ENCODE measurements at places on chromosomes 12 and 14.

DNA sequence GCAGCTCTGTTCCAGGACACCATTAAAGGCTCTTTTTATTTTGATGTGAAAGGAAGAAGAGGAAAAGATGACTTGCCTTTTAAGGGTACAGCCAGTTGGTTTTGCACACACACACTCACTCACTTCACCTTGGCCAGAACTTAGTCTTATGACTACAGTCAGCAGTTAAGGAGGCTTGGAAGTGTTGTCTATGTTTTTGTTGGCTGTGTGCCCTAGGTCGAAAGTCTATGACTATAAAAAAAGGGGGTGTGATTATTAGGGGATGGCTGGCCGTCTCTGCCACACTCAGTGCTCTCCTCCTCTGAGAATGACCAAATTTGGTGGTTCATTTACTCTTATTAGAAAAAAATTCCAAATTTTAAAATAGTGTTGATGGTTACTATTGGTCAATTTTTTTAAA, 139.5 kb upstream of the OTX2 start:
- DNase-seq = no peak

DNA sequence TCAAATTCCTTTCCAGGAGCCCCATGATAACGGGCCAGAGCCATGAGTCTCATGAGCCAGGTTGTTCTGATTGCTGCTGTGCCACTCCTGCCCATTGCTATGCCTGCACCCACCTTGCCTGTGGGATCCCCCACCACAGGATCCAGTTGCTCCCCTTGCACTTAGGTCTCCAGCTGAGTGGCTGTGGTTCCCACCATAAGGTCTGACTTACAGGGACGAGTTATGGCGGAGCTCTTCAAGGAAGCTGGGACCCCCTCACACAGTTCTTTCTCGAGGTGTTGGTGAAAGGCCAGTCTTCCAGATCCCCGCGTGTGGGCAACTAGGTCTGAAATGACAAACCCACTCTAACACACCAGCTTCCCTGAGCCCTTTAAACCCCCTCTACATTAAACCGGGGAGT, 111.9 kb upstream of the C14orf180 start:
- DNase-seq = no peak

DNA sequence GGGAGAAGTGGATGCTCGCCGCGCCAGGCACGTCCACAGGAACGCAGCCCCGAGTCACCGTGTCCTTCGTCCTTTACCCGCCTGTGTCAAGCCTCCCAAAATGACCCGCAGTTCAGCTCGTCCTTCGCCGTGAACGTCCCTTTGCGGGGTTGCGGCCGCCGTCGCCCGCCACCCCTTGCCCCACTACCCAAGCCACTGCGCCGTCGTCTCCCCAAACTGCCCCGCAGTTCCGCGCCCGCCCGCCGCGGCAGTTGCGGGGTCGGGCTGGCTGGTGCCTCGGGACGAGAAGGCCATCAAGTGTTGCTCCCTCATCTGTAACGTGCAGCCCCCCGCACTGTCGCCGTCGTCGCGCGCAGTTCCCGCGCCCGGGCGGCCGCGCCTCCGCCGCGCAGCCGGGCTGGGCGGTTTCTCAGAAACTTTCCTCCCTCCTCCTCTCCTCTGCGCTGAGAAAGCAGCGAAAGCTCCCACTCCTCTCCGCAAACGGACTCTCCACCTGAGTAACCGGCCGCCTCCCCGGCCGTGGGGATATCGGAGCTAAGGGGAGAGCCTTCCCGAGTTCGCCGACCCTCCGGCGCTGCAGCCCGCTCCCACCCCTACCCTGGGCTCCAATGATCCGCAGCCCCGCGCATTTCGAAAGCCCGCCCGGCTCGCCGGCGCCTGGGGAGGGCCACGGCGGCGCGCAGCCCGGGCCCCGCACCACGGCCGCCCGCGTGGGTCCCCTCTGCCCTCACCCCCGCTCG, 6.7 kb downstream of the CDKN1B start:
- DNase-seq = no peak

DNA sequence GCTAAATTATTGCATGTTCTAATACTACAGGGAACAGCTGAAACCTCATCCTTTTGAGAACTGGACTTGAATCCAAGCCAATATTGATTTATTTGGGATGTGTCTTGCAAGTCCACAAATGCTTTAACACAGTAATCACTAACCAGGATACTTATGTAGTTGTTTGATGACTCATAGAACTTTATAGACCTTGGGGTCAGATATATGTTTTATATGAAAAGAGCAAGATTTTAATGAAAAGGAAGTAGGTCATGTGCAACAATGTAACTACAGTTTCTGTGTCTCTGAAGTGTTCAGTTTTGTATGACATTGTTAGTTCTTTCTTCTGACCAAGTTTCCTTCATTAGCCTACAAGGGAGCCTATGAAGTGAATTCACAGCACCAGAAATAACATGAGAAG, 352.0 kb downstream of the ZFP36L1 start:
- no peak for DNase-seq

- DNase-seq = no peak
Observed at GRCh38 chr12:32476446-32476845, 77.1 kb downstream of the FGD4 start.

DNA sequence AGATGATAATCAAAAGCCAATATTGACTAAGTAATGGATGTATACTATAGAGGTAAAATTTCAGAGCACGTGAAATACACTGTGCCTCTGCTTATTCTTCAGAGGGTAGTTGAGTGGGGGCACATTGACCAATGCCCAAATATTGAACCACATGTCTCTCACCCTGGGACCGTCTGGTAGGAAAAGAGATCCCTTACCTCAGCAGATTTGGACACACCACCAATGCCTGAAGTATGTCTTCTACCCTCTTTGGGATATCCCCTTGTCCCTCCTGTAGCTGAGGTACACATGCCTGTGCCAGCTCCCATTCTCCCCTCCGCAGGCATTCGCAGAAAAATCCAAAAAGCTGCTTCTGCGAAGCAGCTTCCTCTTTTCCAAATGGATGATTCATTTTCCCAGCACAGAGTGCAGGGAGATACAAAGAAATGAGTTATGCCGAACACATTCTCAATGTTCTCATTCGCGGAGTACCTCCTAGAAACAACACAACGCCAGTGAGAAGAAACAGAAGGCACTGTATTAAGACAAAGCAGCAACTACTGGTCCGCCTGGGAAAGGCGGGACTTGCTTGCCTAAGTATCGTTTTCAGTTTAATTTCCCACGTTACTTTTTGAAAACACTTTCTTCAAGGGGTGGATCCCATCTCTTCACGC, 691 bp downstream of the ZFYVE26 start:
- peak; percentile 8 for DNase-seq

DNA sequence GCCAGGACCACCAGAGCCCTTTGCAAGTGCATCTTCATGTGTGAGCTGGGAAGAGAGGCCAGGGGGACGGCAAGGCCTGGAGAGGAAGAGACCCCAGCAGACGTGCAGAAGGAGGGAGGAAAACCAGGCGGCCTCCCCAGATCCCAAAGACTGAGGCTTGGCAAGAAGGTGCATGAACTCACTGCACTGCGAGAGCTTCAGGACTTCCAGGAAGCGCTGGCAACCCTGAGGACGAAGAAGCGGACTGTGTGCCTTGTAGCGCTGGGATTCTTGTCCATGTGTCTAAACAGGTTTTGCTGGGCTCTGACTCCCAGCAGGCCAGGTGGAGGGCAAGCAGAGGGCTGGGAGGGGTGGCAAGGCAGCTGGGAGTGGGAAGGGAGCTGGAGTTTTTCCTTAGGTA, 939 bp downstream of the TGFB3 start:
- DNase-seq = peak; percentile 26

DNA sequence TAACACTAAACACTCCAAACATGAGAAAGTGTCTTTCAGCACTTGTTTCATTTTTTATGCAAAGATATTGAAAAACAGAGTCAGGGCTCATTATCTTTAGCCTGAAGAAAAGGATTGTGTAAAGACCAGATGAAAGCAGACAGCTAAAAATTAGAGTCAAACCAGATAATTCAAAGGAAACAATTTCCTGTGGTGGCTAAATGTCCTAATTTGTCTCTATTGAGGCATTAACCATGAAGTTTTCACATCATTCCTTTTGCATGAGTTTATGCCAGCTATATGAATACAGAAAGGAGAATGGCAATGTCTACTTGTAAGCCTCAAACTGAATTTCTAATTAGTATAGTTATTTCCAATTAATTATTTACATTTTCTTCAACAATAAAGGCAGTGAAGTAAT, 338.5 kb downstream of the FSCB start:
- no peak for DNase-seq

DNA sequence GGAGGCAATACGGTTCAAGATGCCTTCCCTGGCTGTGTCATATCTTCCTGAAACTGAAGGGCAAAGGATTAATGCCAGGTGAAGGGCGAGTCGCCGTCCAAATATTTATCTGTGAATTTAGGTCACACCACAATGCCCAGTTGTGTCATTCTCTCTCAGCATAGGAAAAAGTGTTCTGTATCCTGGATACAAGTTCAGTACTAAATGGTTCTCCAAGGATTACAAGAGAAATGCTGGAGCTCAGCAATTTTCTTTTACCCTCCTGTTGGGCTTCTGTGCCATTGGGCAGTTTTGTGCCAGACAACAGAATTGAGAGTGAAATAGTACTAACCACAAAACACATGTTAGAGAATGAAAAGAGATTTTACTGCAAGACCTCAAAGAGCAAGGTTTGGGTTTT, 493.9 kb downstream of the EGLN3 start:
- DNase-seq = no peak

DNA sequence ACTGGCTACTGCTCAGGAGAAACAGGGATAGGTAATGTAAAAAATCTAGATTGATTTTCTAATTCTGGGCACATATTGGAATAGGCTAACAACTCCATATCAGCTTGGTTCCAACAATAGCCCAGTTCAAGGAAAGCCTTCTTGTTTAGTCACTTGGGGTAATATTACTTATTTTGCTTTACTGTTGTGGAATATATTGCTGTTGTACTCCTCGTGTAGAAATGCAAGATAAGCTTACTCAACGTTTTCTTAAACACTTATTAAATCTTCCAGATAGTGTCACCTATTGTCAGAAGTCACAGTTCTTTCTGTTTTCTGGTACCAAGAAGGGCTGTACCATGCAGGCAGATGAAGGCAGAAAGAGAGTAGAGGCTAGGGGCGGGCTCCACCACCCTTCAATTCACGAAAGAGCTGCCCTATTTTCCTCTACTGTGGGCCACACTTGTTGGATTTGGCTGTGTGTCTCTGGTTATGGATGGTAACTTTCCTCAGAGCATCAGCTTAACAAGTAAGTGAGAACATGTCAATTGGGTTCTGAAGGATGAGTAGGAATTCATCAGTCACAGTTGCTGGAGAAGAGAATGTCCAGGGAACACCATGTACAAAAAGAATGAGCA, 38.0 kb downstream of the CLMN start:
- no peak for DNase-seq

DNA sequence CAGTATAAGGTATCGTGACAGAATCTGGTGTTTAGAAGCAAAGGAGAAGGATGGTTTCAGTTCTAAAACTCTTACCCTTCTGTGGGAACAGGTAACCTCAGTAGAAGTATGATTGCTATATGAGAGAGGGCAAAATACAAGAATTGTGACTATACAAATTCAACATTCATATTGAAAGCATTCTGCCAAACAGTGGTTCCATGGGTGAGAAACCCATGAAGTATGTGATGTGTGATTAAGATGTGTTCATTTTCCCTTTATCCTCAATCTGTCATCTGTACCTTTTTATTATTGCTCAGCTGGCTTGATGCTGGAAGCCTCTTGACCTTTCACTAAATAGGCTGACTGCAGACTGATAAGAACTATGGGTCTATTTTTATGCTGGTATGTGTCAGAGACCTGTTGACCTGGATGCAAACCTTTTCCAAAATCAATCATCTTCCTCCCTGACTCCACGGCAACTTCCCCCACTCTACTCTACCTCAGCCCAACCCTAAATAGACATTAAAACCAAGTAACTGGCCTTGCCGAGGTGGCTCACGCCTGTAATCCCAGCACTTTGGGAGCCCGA, 109.6 kb downstream of the STXBP6 start:
- DNase-seq = no peak

GRCh38 chr12:38664661-38665269, 240.6 kb downstream of the CPNE8 start:
- no peak for DNase-seq

- DNase-seq = no peak
Observed at GRCh38 chr12:125038976-125039625, 26.1 kb upstream of the AACS start.

GRCh38 chr14:90062822-90063539, 1.2 kb downstream of the KCNK13 start:
- no peak for DNase-seq

DNA sequence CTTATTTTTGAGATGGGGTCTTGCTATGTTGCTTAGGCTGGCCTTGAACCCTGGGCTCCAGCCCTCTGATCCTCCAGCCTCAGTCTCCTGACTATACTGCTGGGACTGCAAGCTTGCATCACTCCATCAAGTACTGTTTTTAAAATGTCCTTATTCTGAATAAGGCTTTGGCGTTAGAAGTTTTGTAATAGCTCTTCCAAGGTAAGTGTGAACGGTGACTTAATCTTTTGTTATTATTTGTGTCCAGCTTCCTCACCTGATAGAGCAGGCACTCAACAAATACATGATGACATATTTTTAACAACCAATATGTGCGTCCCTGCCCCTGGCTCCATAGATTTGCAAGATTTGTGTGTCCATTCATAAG, 1.4 kb downstream of the C1RL start:
- no peak for DNase-seq

DNA sequence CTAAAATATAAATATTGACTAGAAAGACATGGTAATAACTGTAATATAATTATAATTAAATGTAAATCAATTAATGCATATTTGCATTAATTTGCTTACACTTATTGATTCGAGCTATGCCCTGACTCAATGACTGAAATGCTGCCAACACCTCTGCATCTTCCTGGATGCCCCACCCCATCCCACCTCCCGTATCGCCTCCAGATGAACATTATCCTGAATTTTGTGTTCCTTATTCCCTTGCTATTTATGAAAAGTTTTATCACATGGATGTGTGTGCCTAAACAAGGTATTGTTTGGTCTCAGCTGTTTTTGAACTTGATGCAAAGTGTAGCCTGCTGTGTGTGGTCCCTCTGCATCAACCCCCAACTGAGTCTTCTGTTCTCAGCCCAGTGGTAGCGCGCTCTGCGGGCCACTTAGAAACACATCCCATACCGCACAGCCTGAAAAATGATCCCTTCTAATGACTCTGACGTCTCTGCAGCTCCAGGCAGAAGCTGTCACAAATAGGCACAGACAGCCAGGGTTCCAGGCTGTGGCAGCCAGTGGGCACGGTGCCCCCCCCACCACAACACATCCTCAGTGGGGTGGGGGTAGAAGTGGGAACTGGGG, 96.5 kb downstream of the PRMT8 start:
- DNase-seq = peak; percentile 53
